ENCODE measurements at places on chromosomes 7 and 10. TPM values are rescaled to one million over a fixed set of nuclear protein-coding genes. Genes with fewer than 3 reads are reported as not detected.

- no peak for DNase-seq
Measured at GRCh38 chr10:111873041-111873440, 310.5 kb downstream of the GPAM start.

- DNase-seq: no peak
Measured at GRCh38 chr10:90644165-90644564, 213.7 kb downstream of the HTR7 start.

DNA sequence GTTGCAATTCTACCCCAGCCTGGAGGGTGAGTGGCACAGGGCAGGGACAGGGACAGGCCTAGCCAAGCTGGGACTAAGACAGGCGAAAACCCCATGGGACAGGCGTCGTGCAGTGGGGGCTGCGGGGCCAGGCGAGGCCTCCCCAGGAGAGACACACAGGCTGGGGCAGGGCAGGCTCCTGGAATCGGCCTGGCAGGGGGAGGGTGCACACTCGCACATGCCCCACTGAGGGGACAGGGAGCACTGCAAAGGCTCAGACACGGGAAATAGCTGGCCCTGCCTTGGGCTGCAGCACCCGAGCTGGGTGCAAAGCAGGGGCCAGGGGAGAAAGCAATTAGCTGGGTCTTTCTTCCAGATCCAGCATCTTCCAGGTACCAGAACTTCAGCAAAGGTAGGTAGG lies 10.4 kb downstream of the LAT2 start:
- DNase-seq: no peak

The NPFFR1 gene
- total RNA-seq: 0.22 TPM

DNA sequence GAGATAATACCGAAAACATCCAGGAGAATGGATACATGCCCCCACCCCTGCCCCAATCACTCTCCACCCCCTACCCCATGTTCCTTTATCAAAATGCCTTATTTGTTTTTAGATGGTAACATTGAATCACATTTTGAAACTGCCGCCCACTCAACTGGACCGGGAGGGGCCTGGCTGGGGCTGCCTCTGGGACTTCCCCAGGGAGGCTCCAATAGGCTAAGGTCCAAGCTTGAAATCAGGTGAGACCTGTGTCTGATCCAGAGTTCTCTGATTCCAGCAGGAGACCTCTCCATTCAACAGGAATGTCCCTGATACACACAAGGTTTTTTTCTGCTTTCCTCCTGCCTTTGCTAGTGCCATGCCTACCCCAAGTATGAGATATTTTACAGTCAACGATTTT lies 43.8 kb upstream of the ACSL5 start:
- DNase-seq: no peak

DNA sequence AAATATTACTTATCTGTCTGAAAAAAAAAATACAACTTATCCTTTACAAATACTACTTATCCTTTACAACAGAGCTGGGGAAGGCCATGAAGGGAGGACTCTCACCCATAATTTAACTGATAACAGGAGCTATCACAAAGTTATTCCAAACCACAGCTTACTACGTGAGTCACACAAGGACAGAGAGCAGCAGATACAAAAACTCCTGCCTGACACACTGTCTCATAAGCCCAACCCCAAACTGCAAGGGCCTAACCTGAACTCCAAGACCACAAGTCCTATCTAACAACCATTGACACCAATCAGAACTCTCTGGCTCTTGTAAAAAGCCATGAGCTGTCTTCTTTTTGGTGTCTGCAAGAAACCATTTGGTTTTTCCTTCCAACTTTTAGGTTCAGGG lies 28.5 kb upstream of the CXCL12 start:
- DNase-seq: no peak

The KCND2 gene
- 0.25 TPM for total RNA-seq

The TMUB1 gene
- 61.5 TPM for total RNA-seq

- DNase-seq: peak; percentile 63
Measured at GRCh38 chr7:53602817-53603418, 567.5 kb downstream of the POM121L12 start.

DNA sequence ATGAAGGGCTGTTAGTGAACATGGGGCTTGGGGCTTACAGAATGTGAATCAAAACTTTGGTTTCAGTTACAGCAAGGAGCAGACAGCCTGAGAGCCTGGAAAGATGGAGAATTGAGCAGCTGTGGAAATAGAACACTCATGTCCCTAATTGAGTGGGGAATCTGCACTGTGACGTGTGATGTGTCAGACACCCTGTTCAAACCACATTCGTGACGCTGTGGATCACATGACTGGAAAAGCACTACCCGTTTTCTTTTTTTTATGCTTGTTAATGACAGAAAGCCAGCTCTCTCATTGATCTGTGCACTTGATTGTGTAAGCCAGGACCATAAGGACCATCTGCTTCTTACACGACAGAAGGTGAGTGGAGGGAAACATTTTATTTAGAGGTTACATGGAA lies 15.1 kb upstream of the TBX20 start:
- no peak for DNase-seq

The CFAP46 gene
- total RNA-seq: 0.54 TPM

The C10orf53 gene
- not detected for total RNA-seq

Measured in lower leg skin (tissue), 4 donors.